ENCODE measurements at places on chromosomes 7 and 10. TPM values are rescaled to one million over a fixed set of nuclear protein-coding genes. Genes with fewer than 3 reads are reported as not detected.

The MYO3A gene
- polyA plus RNA-seq: 10.1 TPM

The VGF gene
- 0.38 TPM for polyA plus RNA-seq

GRCh38 chr7:35691827-35692307 is 3.1 kb downstream of the HERPUD2 start:
- DNase-seq: no peak

DNA sequence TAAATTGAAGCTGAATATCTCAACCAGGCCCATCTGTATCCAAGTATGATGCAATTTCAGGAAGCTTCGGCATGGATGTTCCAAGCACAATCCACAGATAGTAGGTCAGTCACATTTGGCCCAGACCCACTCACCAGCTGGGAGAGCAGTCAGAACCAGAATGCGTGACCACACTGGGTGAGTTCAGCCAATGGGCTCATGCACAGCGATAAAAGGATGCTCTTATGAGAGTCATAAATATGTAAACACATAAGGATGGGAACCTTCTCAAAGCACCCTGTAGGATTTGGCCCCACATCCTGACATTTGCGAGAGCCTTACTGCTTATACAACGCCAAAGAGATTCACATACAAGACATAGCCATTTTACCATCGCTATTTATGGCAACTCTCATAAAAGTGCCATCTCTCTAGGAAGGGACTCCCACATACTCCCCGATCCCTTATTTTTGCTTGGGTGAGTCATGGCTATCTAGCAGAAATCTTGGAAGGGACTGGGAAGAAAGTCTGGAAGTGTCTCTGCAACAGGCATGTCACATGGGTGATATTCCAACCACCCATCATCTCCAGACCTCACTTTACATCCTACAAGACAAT is 3.0 kb downstream of the AFAP1L2 start:
- no peak for DNase-seq

The FMC1 gene
- polyA plus RNA-seq: 36.2 TPM

DNA sequence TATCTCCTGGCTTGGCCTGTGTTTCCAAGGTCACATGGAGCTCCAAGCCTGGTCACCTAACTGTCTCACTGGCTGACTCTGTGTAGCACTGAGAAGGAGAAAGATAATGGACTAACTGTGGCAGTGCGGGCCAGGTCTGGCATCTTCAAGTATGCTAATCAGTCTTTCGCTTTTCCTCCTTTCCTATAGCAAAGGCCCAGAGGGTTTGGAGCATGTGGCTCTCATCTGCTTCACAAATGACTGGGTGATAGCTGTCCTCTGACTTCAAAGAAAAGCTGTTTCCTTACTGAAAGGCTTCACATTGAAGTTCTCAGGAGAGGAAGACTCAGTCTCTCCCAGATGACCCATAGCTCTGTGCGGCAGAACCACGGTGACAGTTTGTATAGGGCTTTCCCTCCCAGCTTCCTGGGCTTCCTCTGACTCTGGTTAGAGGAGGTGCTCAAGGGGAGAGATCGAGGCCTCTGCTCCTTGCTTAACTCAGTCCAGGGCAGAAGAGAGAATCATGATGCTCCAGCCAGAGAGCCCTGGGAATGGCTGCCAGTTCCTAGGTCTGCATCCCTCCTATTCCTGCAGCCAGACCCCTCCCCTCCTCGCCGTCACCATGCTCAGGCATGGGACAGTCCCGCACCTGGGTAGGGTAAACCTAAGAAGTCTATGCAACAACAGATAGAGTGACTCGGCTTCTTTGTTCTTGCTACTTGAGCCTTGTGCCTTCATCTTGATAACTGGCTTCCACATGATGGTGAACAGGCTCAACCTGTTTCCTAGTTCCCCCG is 72.3 kb downstream of the CCDC71L start:
- no peak for DNase-seq

The SLC16A12 gene
- polyA plus RNA-seq: 30.4 TPM

GRCh38 chr10:99329304-99329553 is at the start of gene CNNM1:
Gene CNNM1, plus strand, starts transcription at chr10:99329356. Its CDS starts 32 bp downstream, at chr10:99329388.
- DNase-seq: no peak

The TFEC gene
- polyA plus RNA-seq: 25.5 TPM

DNA sequence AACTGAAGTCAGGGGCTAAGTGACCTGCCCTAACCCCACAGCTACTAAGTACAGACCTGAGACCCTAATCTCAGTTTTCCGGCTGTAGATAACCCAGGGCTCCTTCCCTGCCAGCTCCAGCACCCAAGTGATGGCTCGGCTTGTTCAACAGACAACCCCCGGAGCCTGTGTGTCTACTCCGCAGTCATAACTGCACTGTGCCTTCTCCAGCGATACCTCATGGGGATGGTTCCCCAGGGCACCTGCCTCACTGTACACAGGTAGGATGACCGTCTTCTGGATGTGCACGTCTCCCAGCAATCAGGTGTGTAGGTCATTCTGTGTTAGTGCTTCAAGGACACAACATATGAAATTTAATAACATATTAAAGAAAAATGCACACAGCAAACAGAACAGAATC is 37.1 kb downstream of the CPXM2 start:
- DNase-seq: no peak

The CHN2 gene
- polyA plus RNA-seq: 19.7 TPM

DNA sequence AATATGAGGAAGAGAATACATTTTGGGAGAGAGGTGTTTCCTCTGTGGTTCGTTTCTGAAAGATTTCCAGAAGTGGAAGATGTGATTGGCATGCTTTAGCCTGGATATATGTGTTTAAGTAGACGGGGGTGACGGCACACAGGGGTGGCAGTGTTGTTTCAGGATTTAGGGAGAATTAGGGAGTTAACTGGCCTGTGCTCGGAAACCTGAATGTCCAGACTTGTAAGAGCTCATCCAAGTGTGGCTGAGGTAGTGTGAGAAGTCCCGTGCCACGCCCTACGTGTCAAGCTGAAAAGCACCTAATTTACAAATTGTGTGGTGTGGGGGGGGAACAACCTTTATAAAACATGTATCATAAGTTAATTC is 1.1 kb downstream of the RALA start:
- DNase-seq: no peak

GRCh38 chr7:106071999-106072714 is 40.0 kb downstream of the SYPL1 start:
- no peak for DNase-seq

- no peak for DNase-seq
These were observed 25.4 kb downstream of the TRDMT1 start for GRCh38 chr10:17176091-17176490.

The LRRTM3 gene
- 6.7 TPM for polyA plus RNA-seq

- DNase-seq: no peak
These were observed 8.3 kb downstream of the BRAT1 start for GRCh38 chr7:2546776-2547586.

The ZC3HAV1L gene
- polyA plus RNA-seq: 17.8 TPM

GRCh38 chr10:44689368-44689767 is 221.8 kb upstream of the TMEM72 start:
- no peak for DNase-seq

GRCh38 chr7:102983602-102984001 is 70.8 kb downstream of the LRRC17 start:
- DNase-seq: no peak

DNA sequence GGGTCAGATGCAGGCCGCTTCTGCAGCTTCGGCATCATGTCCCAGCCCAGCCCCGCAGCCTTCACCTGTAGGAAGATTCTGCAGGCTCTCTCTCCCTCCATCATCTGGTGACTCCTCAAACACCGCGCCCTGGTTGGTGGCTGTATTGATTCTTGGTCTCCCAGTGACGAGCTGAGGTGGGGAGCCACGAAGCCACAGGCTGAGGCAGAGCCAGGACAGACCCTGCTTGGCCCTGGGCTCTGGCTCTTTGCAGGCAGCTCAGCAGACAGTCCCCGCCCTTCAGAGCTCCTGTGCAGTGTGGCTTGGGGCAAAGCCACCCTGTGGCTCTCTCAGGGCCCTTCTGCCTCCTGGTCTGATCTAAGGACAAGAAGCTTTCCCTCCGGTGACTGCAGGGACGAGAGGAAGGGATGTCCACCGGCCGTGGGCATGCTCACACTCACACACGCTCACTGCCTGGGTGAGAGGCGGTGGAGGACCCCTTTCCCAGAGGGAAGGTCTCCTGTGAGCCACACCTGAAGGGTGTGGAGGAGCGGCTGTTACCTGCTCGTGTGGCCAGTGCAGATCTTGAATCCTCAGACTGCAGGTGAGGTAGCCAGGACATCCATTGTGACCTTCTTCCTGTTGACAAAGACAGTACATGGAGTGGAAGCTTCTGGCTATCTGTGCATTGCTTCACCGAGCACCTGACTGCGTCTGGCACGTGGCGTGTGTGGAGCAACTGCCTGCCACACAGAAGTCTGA is 79.6 kb downstream of the INPP5A start:
- no peak for DNase-seq

DNA sequence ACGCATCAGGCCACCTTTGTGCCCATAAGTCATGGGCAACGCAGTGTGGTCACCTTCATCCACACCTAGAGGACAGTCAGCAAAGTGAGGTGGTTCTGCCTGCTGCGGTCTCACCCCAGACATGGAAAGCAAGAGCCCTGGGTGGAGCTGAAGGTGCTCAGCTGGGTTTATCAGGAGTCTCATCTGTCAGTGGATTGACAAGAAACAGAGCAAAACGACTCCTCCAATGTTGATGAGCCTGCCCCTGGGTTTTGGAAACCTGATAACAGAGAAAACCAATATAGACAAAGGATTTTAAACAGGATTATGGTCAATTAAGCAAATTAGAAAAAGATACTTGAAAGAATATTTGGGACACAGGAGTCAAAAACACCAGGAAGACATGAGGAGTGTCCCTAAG is 229.3 kb upstream of the PRSS58 start:
- DNase-seq: no peak

The SLC18A3 gene
- not detected for polyA plus RNA-seq

GRCh38 chr10:15053061-15053460 is 9.3 kb downstream of the OLAH start:
- no peak for DNase-seq

The LIPJ gene
- 0.24 TPM for polyA plus RNA-seq

DNA sequence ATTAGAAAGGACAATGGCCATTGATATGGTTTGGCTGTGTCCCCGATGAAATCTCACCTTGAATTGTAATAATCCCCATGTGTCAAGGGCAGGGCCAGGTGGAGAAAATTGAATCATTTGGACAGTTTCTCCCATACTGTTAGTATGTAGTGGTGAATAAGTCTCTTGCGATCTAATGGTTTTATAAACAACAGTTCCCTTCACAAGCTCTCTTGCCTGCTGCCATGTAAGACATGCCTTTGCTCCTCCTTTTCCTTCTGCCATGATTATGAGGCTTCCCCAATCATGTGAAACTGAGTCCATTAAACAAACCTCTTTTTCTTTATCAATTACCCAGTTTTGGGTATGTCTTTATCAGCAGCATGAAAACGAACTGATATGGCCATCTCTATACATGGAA is 302.7 kb downstream of the SFMBT2 start:
- DNase-seq: no peak

The IRF5 gene
- 11.9 TPM for polyA plus RNA-seq

DNA sequence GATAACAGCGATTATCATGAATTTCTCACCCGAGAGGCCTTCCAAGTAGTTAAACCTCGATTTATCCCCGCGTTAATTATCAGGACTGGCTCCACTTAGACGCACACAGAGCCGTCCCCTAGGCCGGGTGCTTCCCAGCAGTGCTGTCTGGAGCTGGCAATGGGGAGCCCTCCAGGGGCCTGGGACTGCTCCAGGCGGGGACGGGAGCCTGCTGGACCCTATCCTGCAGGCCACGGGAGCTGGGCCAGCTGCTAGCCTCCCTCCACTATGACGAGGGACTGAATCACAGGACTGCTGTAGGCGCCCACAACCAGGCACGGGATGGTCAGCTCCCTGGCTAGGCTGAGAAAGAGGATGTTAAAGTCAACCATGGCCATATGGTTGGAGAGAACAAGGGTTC is 229.1 kb downstream of the ELFN1 start:
- no peak for DNase-seq

DNA sequence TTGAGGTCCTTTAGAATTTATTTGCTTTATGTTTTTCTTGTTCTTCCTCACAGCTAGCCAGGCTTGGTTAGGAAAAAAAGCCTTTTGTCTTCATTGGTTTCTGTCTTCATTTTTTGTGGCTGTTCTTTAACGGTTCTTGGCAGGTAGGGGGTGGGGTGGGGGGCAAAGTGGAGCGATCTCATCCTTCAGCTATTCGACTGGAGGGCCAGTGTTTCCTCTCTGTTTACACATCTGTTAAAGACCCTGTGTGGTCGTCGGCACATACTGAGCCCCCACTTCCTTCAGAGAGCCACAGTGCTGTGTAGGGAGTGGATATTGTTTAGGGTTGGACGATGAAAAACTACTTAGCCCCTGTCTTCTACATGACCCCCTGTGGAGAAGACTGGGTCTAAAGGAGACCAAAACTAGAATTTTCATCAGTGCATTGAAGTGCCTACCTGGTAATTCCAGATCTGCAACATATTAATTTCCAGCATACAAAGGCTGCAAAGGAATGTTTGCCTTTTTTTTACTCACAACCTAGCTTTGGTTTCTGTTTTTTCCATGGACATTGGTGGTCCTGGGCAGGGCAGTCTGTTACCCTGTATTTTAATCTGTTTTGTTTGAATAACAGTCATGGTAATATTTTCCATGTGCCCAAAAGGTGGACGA is 29.0 kb downstream of the PRPF18 start:
- DNase-seq: no peak

- no peak for DNase-seq
These were observed 47.6 kb downstream of the POT1 start for GRCh38 chr7:124881981-124882380.

GRCh38 chr7:42832667-42833066 is 79.2 kb downstream of the C7orf25 start:
- no peak for DNase-seq

The PPP1R3C gene
- polyA plus RNA-seq: 39.1 TPM

The ADRB1 gene
- polyA plus RNA-seq: 0.06 TPM

The TEX36 gene
- not detected for polyA plus RNA-seq

All from left renal cortex interstitium (tissue), 4 donors.